ENCODE measurements at places on chromosomes 7 and 10.

- no peak for DNase-seq
Observed at GRCh38 chr7:117531595-117532244, 51.9 kb downstream of the CFTR start.

- no peak for DNase-seq
Observed at GRCh38 chr10:97199152-97199551, 13.4 kb upstream of the SLIT1 start.

DNA sequence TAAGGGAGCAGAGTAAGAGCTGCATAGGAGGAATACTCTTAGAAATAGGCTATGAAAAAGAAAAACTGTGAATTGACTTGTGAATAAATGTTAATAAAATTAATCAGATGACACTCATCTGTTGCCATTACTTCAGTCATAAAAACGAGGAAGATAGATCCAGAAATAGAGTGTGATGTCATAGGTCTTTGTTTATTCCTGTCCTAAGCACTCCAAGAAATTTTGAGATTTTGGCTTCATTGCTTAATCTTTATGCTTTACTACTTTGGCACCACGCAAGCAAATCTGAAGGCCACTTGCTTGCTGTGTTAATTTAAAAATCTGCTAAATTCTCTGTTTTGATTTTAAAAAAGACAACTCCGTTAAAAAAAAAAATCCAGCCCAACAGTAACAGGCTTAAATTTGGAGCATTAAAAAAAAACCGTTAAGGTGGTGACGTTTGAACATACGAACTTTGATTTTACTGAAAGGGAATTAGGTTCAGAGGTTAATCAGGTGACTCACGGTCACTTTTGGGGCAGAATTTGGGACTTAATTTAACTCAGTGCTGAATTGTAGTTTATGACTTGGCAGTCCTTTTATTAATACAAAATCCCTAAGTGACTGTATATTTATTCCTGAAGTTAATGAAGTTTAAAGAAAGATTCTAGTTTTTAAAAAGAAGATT, 3.4 kb downstream of the IFRD1 start:
- DNase-seq = no peak

DNA sequence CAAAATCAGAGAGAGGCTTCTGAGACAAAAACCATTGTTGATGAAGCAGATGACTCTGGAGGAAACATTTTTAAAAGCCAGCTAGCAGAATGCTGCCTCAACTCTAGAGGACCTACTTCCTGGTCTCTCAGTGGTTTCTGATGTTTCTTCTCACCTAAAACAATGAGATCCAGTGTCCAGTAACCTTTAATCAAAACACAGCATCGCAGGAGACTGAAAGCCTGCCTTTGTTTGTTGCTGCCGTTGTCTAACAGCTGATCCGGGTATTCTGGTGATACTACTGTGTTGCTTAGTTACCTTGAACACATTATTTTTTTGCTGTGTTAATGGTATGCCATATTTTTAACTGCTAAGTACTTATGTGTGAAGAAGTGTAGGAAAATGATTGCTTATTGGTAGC, 70.9 kb downstream of the WIPF3 start:
- peak; percentile 55 for DNase-seq

GRCh38 chr10:63578501-63578900, 57.3 kb downstream of the REEP3 start:
- DNase-seq = no peak

- no peak for DNase-seq
Observed at GRCh38 chr7:98234429-98235147, 17.4 kb downstream of the TECPR1 start.

DNA sequence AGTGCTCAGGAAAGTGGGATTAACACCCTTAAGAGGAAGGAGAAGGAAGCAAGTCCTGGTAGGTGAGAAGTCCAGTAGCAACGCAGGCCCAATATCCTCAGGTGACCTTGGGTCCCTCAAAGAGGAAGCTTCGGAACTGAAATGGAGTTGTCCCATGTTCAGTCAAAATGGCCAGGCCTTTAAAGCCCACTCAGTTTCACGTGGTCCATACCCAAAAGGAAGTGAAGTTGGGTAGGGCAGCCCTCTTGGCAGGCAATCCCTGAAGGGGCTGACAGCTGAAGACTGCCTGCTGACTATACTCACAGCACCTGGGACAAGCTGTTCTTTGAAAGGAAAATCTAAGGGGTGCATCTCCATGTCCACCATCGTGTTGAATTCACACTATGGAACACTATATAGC, 3.0 kb downstream of the GSAP start:
- DNase-seq = no peak

GRCh38 chr10:9811601-9812000, 1206.1 kb upstream of the CELF2 start:
- DNase-seq = no peak

GRCh38 chr10:131125511-131126225, 185.9 kb downstream of the TCERG1L start:
- no peak for DNase-seq

- no peak for DNase-seq
Observed at GRCh38 chr10:93904901-93905300, 11.1 kb downstream of the SLC35G1 start.

DNA sequence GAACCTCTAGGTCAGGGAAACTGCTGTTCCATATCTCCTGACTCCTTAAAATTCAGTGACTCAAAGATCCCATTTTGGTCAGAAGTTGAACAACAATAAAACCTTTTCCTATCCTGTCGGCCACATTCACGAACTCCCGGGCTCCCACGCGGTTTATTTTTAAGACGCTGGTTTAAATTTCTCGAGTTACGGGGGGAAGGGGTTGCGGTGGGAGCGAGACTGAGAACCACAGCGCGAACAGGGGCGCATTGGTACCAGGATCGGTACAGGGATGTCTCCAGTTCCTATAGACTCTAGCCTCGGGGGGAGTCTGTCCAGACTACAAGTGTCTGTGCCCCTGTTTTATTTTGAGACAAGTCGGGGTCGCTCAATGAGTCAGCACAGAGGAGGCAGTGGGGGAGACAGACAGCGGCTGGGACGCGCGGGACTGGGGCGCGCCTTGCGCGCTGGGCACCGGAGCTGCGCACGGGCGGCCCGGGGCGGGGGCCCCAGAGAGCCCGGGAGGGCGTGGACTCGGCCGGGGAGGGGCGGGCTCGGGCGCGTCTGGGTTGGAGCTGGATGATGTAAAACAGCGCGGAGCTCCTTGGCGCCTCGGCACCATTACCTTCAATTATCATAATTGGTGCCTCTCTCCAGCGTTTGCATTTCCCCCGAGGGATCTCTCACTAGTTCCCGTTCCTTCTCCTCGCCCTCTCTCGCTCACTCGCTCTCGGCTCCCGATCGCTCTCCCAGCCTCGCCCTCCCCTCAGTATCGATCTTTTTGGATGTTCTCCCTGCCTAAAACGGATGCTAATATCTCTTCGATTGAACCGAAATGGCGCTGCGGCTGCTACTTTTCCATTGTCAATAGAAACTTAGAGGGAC, 8.7 kb upstream of the BAMBI start:
- peak; percentile 71 for DNase-seq

DNA sequence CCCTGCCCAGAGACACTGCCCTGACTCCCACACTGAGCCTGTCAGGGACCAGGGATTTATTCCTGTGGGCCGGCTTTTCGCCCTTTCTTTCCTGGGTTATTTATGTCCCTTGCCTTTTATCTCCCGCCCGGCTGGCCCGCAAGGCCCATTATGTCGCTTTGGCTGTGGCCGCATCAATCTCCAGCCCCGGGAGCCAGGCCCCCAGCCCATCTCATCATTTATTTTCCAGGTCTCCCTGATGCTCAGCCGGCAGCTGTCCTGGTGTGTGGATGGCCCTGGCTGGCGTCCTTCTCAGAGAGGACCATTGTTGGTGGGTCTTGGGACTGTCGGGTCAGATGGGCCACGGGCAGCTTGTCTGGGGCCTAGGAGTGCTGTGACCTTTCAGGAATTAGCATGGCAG, 82.3 kb downstream of the FAM241B start:
- no peak for DNase-seq

GRCh38 chr7:18019555-18019954, 8.1 kb downstream of the PRPS1L1 start:
- no peak for DNase-seq

- no peak for DNase-seq
Observed at GRCh38 chr10:132540456-132540855, 2.9 kb downstream of the INPP5A start.

GRCh38 chr7:150876817-150877526, 24.7 kb downstream of the AOC1 start:
- peak; percentile 72 for DNase-seq

DNA sequence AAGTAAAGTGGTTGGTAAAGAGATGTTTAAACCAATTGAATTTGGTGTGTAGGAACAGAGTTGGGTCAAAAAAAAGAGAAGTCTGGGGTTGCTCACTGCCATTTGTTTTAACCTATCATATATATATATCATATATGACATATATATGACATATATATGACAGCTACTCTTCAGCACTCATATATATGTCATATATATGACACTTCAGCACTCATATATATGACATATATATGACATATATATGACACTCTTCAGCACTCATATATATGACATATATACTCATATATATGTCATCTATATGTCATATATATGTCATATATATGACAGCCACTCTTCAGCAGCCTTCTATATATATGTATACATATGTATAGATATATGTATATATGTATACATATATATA, 8.9 kb upstream of the A1CF start:
- no peak for DNase-seq

DNA sequence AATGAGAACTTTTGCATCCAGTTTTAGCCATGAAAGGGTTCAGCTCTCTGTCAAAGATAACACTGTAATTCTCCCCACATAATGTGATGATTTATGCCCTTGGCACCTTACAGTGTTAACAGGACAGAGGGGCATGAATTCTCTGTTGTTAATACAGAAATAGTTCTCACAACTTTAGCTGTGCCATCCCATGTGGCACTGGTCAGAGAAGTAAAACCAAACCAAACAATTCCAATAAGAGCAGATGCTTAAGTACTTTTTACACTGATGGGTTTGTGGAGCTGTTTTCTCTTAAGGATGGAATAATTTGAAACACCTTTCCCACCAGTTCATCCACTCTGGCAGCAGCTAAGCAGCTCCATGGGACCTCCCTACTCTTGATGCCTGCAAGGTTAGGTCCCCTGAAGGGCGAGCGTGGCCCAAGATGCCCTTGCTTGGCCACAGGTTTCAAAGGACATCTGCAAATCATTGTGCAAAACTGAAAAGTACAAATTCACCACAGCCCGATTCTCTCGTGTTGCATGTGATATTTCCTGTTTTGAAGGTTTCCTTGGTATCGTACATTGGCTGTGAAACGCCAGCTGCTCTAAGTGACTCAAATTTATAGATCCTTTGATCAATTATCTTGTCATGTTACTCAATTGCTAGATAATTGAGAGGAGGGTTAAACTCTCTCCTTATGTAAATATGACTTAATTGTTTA, 82.5 kb upstream of the CREB5 start:
- no peak for DNase-seq

DNA sequence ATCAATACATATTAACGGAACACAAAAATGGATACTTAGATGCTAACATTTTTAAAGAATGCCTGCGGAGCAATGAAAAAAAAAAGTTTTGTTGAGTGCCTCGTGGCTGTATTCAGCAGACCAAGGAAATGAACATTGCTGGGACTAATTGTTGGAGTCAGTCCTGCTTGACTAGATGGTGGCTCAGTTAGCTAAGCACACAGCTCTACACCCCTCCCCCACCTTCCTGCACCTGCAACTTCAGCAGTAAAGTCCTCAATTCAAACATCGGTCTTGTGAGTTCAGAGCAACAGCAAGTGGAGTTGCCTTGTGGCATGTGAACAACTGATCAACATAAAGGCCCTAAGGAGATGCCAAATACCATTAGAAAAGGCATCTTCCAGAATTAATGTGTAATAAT, 326.0 kb upstream of the NPSR1 start:
- DNase-seq = no peak

- no peak for DNase-seq
Observed at GRCh38 chr7:124779194-124779593, 13.6 kb upstream of the GPR37 start.

DNA sequence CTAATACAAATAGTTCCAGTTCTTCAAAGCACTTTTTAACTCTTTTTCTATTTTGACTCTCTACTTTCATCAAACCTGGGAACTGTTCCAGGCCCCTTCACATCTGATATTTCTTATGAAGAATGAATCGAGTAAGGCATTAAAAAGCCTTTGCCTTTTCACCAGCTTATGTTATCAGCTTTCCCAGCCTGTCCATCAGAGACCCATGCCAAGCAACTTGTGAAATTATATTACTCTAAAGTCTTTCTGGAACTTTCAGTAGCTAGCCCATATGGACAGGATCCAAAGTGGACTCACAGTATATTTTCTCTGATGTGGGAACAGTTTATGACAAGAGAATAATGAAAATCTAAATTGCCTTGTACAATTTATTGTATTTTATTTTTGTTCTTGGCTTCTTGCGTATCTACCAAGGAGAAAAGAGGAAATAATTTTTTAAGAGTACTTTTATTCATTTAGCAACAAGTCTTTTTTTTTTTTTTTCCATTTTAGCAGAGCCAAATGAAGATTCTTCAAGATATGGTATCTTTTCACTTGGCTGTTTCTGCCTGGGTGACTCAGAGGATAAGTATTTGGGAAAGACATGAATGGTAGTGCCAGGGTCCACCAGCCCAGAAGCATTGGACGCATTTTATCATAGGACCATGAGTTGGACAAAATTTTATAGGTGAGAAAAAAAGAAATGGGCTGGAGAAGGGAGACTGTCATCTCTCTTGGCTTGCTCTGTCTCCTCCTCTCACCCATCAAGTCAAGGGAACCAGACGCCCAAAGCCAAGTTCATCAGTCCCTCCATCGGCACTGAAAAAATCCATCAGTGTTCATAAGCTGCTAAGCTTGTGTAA, 195.8 kb upstream of the NEBL start:
- no peak for DNase-seq

- no peak for DNase-seq
Observed at GRCh38 chr7:102195361-102195760, 91.3 kb upstream of the SH2B2 start.

- no peak for DNase-seq
Observed at GRCh38 chr10:104501864-104502579, 139.1 kb upstream of the SORCS3 start.

Data from Calu3 (cell line).